ENCODE measurements at places on chromosomes 2 and 18. TPM values are rescaled to one million over a fixed set of nuclear protein-coding genes. Genes with fewer than 3 reads are reported as not detected.

DNA sequence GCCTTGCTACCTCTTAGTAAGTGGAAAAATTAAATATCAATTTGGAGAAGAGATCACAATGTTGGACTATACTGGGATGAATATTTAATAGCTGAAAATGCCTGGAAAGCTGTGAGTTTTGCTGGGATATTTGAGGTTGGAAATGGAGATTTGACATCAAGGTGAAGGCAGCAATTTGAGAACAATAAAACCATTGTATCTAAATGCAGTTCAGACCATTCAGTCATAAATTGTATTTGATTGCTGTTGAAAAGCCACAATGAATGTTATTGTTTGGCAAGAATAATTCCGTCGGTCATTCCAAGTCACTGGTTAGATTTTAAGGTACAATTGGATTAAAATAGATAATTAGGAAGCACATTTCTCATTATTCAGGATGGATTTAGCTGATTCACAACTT lies 325.6 kb downstream of the HRH4 start:
- no peak for DNase-seq

DNA sequence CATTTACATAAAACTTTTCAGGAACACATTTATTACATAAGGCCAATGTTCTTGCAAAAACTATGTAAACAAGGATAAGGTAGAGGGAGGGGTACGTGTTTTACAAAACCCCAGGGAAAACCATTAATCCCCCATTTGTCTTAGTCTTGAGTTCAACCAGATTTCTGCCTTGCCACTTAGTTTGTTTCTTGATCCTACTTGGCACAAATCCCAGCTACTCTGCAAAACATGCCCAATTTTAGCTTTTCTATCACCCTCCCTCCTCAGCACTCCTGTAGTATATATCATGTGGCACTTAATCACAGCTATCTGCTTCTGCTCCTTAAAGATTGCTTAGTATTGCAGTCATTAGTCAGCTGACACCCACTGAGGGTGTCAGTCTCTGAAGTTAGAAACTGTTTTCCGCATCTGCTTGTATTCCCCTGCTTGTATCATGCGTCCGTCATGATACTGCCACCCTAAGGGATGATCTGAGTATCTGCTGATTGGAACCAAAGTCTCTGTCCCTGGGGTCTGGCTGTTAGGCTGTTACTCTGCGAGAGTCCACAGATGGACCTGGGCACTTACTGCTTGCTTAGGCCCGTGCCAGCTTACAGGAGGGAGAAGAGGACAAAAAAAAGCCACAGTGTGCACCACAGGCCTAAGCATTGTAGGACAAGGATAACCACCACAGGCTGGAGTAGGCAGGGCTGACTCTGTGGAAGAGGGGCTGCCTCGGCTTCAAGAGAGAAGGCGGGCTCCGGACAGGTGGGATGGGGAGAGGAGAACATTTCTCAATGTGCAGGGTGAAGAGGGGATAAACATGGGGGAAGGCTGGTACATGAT lies 82.2 kb downstream of the EPAS1 start:
- no peak for DNase-seq

DNA sequence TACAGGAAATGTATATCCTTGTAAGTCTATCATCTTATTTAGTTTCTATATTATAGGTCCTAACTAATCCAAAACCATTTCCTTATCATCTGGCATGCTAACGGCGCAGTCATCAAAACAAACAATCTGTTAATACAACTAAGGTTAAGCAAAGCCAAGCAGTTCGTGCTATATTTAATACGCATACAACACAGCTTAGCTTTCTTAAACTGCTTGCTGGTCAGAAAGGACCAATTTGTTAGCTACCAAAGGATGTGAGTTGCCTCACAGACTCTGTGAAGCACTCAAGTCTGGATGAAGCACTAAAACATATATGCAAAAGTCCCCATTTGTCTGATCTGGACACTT lies 67.0 kb downstream of the ZEB2 start:
- no peak for DNase-seq

DNA sequence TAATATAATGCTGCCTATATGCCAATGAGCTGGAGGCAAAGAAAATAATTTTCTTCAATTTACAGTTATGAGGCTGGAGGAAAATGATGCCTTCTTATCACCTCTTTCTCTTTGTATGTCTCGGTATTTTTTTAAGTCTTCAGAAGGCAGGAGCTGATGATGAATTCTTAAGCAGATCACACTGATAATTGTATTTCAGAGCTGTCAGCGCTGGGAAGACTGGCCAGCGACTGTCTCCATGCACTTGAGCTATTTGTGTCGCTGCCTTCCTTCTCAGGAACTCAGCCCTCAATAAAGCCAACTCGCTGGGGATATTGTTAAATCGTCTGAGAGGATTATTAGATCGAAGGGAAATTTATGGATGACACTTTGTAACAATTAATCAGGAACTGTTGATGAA lies 40.3 kb downstream of the PTGR3 start:
- DNase-seq = no peak

Gene C2orf15
- total RNA-seq = not detected

Gene KIAA2012
- not detected for total RNA-seq

Gene SPAG16
- total RNA-seq = 6.6 TPM

GRCh38 chr2:192215096-192215877 lies 20.6 kb upstream of the TMEFF2 start:
- DNase-seq = no peak

Gene CHST10
- total RNA-seq = 10.4 TPM

Gene CDCA7
- 55.4 TPM for total RNA-seq

Gene GTF3C2
- 85.4 TPM for total RNA-seq

- DNase-seq = no peak
Measured at GRCh38 chr18:56380685-56381084, 257.7 kb downstream of the TXNL1 start.

Gene GTF2A1L
- not detected for total RNA-seq

Gene FTCDNL1
- total RNA-seq = 2.2 TPM

DNA sequence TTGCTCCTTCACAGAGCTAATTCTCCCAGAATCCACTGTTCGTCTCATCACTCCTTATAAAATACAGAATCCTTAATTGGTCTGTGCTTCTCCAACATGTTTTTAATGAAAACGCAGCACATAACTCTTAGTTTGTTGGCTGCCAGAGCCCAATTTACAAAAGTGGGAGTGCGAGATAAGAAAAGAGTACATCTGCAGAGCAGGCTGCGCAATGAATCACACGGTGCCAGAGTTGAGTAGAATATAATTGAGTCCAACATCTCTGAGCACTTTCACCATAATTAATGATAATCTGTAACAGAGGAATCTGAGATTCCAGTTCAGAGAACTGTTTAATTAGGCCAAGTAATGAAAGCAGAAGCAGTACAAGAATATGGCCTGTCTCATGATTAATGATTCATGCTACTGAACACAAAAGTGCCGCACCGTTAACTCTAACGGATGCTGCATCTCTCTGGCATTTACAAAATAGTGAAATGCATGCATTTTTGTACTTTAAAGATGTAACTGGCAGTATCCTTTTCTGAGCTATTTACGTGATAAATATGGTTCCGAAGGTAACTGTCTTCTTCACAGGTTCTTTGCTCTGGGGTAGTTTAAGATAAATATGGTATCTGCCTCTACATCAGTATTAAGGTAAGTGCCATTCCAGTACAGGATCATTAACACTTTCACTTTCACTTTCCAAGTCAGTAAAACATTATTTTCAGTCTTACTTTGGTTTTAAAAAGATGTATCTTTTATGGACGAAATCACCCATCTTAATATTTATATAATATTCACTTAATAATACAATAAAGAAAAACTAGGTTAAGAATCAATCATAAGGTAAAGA lies 785.6 kb downstream of the NR4A2 start:
- no peak for DNase-seq

GRCh38 chr2:119723784-119724467 lies 35.8 kb upstream of the PTPN4 start:
- DNase-seq = no peak

DNA sequence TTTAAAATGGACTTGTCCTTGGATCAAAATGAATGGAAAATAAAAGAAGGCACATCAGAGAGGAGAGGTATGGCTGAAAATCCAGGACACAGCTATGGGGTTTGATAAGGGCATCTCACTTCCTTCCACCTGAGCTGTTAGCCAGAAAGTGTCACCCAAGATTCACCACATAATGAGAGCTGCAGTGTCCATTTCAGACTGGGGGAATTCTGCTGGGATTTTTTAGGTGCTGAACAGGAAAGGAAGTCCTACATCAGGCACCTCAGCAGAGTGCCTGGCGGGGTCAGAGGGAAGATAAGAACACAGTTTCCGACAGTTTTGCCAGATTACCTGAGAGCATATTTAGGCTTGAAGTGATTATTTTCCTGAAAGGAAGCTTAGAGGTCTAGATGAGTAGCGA lies 187.6 kb upstream of the HNMT start:
- DNase-seq = no peak

GRCh38 chr2:172437419-172438341 lies 10.3 kb downstream of the ITGA6 start:
- DNase-seq = no peak

- DNase-seq = no peak
Measured at GRCh38 chr2:214853906-214854305, 44.4 kb upstream of the BARD1 start.

GRCh38 chr2:235996419-235996818 lies 171.8 kb downstream of the GBX2 start:
- no peak for DNase-seq

Gene RRM2
- total RNA-seq = 624 TPM

- DNase-seq = no peak
Measured at GRCh38 chr2:161170958-161171932, 11.0 kb downstream of the TANK start.

Gene MC5R
- total RNA-seq = not detected

GRCh38 chr18:7567474-7568425 lies 634 bp downstream of the PTPRM start:
- no peak for DNase-seq

GRCh38 chr2:237546876-237547395 lies 19.4 kb upstream of the PRLH start:
- DNase-seq = peak; percentile 13

- no peak for DNase-seq
Measured at GRCh38 chr2:237223201-237223861, 137.6 kb downstream of the COPS8 start.

Gene VAMP5
- total RNA-seq = 30.5 TPM

GRCh38 chr2:173854141-173854540 lies 111.0 kb downstream of the SP3 start:
- no peak for DNase-seq

DNA sequence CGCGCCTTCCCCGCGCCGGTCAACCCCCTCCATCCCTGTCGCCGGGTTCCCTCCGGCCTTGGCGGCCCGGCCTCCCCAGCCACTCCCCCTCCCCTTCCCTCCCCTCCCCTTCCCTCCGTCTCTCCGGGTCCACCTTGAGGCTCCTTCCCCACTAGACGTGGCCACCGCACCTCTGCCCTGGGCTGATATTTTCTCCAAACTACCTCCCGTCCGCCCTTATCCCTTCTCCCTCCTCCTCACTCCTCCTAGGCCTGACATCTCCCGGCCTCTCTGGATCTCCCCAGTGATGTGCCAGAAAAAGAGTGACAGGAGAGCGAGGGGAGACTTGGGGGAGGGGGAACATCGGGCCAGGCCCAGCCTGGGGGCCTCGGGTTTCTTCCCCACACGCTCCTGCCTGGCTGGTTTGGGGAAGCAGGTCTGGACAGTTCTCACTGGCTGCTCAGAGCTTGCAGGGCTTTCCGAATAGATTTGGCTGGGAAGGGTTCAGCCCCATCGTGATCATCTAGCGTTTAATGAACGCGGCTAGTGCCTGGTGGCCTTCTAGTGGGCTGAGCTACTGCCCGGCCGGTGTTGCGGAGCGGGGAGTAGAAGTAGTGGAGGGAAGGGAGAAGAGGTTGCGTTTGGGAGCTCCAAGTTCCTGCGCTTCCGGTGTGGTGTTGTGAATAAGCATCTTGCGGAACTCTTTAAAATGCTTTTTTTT lies 641 bp downstream of the MAPRE3 start:
- DNase-seq = no peak

Gene CCNT2
- 38.9 TPM for total RNA-seq

- DNase-seq = no peak
Measured at GRCh38 chr2:2706306-2706705, 375.2 kb upstream of the MYT1L start.

DNA sequence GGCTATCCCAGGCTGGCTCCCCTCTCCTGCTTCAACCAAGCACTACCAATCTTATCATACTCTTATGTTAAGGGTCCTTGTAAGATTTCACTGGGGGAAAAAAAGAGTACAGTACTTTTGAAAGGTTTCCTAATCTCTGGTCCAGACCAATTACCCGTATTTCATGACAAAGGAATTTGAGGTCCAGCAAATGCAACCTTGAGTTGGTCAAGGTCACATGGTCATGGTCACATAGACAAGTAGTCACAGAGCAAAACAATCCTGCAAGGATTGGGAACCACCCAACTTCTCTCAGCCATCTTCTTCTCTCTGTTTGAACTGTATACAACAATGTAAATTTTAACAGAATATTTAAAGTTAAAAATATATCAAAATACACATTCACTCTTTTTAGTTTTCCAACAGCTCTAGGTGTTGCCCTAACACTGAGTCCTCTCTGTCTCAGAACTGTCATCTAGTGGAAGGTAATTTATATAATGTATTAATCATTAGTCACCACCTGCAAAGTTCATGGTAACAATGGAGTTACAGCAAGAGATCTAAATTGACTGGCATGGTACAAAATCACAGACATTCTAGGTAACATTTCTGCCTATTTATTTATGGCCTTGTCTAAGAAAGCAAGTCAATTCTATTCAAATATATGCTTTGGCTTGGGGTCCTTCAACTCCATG lies 21.5 kb downstream of the DTNB start:
- no peak for DNase-seq

Gene RIT2
- total RNA-seq = not detected

Gene PSTPIP2
- total RNA-seq = 65.6 TPM

DNA sequence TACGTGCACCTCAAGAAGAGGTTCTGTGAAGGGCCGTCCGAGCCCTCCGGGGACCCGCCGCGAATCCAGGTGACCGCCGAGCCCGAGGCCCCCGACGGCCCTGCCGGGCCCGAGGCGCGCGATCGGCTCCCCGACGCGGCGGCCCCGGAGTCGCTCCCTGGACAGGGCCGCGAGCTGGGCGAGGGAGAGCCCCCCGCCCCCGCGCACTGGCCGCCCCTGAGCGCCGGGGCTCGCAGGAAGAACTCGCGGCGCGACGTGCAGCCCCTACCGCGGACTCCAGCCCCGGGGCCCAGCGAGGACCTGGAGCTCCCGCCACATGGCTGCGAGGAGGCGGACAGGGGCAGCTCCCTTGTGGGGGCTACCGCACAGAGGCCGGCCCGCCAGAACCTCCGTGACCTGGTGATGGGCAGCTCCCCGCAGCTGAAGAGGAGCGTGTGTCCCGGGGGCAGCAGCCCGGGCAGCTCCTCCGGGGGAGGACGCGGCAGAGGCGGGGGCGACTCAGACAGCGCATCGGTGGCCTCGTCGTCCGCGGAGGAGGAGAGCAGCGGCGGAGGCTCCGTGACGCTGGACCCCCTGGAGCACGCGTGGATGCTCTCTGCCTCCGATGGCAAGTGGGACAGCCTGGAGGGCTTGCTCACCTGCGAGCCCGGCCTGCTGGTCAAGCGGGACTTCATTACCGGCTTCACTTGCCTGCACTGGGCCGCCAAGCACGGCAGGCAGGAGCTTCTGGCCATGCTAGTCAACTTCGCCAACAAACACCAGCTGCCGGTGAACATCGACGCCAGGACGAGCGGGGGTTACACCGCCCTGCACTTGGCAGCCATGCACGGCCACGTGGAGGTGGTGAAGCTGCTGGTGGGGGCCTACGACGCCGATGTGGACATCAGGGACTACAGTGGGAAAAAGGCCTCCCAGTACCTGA lies 812 bp downstream of the SOWAHC start:
- DNase-seq = no peak

Gene KATNAL2
- total RNA-seq = 0.95 TPM

GRCh38 chr2:10042301-10043161 lies 819 bp upstream of the KLF11 start:
- peak; percentile 77 for DNase-seq

Gene C2orf66
- total RNA-seq = 1.3 TPM

- no peak for DNase-seq
Measured at GRCh38 chr2:12769492-12770105, 52.9 kb downstream of the TRIB2 start.

Gene STPG4
- total RNA-seq = not detected
